ENCODE measurements at places on chromosomes 1 and 21. TPM values are rescaled to one million over a fixed set of nuclear protein-coding genes. Genes with fewer than 3 reads are reported as not detected.

GRCh38 chr1:46690931-46691421 lies 19.3 kb downstream of the TEX38 start:
- DNase-seq: no peak

DNA sequence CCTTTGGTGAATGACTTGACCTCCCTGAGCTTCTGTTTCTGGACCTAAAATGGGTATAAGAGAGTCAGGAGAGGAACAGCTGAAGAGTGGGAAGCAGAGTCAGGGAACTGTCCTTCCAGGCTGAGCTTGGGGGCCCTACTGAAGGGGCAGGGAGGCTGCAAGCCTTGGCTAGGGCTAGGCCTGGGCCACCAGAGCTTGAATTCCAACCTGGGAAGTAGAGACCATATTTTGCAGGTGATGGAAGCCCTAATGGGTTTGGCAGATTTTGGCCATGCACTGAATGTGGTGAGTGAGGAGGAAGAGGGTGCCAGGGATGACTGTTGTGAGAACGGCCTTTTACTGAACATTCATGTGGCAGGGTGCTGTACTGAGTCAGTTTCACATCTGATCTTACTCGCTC lies 69.4 kb upstream of the KLHDC7A start:
- no peak for DNase-seq

DNA sequence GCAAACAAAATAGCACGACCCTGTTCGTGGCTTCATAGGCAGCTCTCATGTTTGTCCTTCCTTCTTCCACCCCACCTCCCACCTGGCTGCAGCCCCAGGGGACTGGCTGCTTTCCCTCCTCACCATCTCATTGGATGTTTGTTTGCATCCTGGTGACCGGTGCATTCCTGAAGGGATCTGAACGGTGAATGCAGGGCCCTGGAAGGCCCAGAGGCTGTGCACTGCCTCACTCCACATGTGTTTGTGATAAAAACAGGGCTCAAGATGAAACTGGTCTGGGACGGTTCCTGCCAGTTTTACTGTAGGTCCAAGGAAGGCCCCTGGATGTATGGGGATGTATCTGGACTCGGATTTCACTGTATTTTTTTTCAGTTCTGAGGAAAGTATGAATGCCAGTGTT lies 42.8 kb downstream of the CNN3 start:
- no peak for DNase-seq

DNA sequence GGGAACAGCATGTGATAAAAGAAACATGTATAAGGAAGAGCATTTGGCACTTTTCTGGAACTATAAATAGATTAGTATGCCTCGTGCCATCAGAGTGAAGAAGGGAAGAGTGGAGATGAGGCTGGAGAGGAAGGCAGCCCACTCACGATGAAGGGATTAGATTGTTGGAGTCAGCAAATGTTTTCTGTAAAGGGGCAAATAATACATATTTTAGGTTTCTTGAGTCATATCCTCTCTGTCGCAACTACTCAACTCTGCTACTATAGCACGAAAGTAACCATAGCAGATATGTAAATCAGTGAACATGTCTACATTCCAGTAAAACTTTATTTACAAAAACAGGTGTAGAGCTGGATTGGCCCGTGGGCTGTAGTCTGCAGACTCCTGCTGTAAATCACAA lies 147.8 kb downstream of the TENT5C start:
- no peak for DNase-seq

DNA sequence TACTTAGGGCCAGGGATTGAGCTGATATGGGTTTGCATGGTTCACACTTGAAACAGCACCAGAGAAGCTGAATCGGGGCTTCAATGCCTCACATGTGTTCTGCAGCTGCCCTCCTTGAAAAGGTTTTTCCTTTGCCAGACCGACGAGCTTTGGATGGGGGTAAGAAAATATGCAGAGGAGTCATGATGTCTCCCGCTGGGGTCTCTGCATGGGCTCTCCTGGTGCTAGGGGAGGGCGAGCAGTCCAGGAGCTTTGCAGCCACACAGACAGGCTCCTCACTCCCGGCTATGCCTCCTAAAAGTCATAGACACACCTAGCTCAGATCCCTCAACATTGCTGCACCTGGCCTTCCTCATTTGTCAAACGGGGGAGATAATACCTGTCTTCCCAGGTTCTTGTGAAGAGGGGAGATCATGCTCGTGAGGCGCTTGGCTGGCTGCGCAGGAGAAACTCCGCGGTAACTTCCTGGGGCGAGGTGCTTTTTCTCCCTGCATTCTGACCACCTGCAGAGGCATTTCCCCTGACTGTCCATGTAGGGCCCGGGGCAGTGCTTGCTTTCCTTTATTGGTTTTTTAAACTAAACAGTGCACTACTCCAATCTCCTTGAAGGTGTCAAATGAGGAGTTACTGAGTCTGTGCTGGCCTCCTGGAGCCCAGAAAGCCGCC lies 112.4 kb downstream of the PLXNA2 start:
- DNase-seq: no peak

GRCh38 chr1:181089676-181090544 lies 1.4 kb downstream of the IER5 start:
- DNase-seq: peak; percentile 87

The TDRD5 gene
- not detected for total RNA-seq

- DNase-seq: no peak
These were observed 81.1 kb upstream of the ATP1B1 start for GRCh38 chr1:169025412-169025811.

The HHIPL2 gene
- total RNA-seq: 0.26 TPM

DNA sequence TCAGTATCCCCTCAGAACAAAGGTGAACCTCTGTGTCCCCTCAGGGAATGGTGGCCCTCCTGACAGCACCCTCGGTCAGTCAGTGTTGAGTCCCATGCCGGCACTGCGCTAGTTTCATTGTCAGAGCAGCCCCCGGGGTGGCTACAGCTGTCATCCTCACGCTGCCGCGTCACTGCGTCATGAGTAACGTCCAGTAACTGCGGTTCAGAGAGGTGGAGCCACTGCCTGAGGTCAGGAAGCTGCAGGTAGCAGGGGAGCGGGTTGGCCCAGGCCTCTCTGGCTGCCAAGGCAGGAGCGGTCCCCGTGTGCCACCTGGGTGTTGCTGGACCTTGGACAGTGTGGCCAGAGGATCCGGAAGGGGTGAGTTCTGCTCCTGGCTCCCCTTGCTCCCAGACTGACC lies 20.2 kb upstream of the WNT4 start:
- DNase-seq: no peak

- DNase-seq: no peak
These were observed 71.2 kb downstream of the PSMG1 start for GRCh38 chr21:39111931-39112550.

DNA sequence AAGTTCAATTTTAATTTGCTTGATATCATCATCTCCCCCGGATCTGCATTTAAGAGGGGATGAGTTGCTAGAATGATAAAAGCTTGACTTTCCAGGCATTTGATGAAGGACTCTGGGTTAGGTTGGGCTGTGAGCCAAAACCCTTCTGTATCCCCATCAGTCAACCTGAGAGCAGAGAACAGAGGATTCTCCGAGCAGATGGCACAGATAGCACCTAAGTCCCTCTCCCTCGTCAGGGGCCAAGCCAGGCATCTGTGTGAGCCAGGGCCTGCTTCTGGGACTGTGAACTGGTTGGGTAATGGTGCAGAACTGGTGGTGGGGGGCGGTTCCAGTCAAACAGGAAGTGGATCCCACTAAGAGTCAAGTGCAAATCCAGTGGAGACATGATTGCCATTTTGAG lies 205.8 kb downstream of the TNR start:
- no peak for DNase-seq

GRCh38 chr21:40547906-40548513 lies 298.9 kb downstream of the DSCAM start:
- DNase-seq: no peak
